ENCODE measurements at places on chromosomes 12 and 14.
A peak's percentile ranks its signal among the peaks of the same experiment; 100 is the strongest.

GRCh38 chr12:106709068-106709511 is 65.4 kb upstream of the RIC8B start:
- peaks cover 4% of the 10 kb centered on the region for H3K27me3 ChIP-seq
- DNase-seq, result no peak
- H3K36me3 ChIP-seq, result no peaks in the 10 kb centered on the region
- H3K27ac ChIP-seq, result no peak overlapping the region
- H3K4me3 ChIP-seq, result no peak overlapping the region
- H3K4me1 ChIP-seq, result no peaks in the 10 kb centered on the region

GRCh38 chr14:24607081-24607480 is 2.4 kb downstream of the GZMH start:
- H3K27ac ChIP-seq, result peak overlapping the region; percentile 78
- DNase-seq, result no peak
- H3K4me1 ChIP-seq, result peaks cover 67% of the 10 kb centered on the region
- peaks cover 4% of the 10 kb centered on the region for H3K36me3 ChIP-seq
- peaks cover 6% of the 10 kb centered on the region for H3K27me3 ChIP-seq

- H3K4me3 ChIP-seq, result no peak overlapping the region
- no peaks in the 10 kb centered on the region for H3K36me3 ChIP-seq
- H3K27ac ChIP-seq, result no peak overlapping the region
- H3K27me3 ChIP-seq, result peaks cover 2% of the 10 kb centered on the region
- H3K4me1 ChIP-seq, result peaks cover 33% of the 10 kb centered on the region
- no peak for DNase-seq
These were observed 123.1 kb downstream of the ZFP36L1 start for GRCh38 chr14:68669603-68670358.

DNA sequence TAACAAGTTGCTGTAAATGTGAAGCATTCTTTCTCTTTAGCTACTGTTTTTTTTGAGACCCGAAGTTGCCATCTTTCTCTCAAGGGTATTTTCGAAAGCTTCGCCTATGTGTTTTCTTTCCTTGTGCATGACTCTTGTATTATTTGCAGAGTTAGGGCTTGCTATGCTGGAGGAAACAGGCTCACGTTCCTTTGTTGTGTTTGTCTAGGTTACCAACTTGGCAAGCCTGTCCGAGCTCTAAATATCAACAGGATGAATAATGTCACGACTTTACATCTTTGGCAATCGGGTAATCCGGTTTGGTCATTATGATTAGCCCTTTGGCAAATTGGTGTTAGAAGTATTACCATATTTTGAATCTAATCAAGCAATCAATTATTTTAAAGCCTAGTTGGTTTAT is 15.9 kb upstream of the ATP6V0A2 start:
- no peak for DNase-seq
- H3K4me1 ChIP-seq, result no peaks in the 10 kb centered on the region
- H3K36me3 ChIP-seq, result peaks cover 16% of the 10 kb centered on the region
- H3K27ac ChIP-seq, result no peak overlapping the region

- peaks cover 22% of the 10 kb centered on the region for H3K27me3 ChIP-seq
- H3K27ac ChIP-seq, result no peak overlapping the region
- H3K4me1 ChIP-seq, result no peaks in the 10 kb centered on the region
- DNase-seq, result peak; percentile 64
- no peak overlapping the region for H3K4me3 ChIP-seq
- no peaks in the 10 kb centered on the region for H3K36me3 ChIP-seq
These were observed 6.5 kb upstream of the PRPH start for GRCh38 chr12:49288412-49288853.

- H3K27me3 ChIP-seq, result no peaks in the 10 kb centered on the region
- no peak for DNase-seq
- H3K4me3 ChIP-seq, result no peak overlapping the region
- H3K36me3 ChIP-seq, result no peaks in the 10 kb centered on the region
- H3K4me1 ChIP-seq, result no peaks in the 10 kb centered on the region
These were observed 1278.1 kb downstream of the AACS start for GRCh38 chr12:126343321-126343720.

GRCh38 chr12:3658327-3659163 is 94.4 kb downstream of the CRACR2A start:
- peaks cover 28% of the 10 kb centered on the region for H3K36me3 ChIP-seq
- H3K4me1 ChIP-seq, result no peaks in the 10 kb centered on the region
- H3K27me3 ChIP-seq, result no peaks in the 10 kb centered on the region
- no peak overlapping the region for H3K27ac ChIP-seq
- H3K4me3 ChIP-seq, result no peak overlapping the region
- DNase-seq, result peak; percentile 14

GRCh38 chr14:105394714-105395537 is 3.4 kb upstream of the TEX22 start:
- H3K27me3 ChIP-seq, result no peaks in the 10 kb centered on the region
- H3K4me3 ChIP-seq, result no peak overlapping the region
- peaks cover 17% of the 10 kb centered on the region for H3K4me1 ChIP-seq

DNA sequence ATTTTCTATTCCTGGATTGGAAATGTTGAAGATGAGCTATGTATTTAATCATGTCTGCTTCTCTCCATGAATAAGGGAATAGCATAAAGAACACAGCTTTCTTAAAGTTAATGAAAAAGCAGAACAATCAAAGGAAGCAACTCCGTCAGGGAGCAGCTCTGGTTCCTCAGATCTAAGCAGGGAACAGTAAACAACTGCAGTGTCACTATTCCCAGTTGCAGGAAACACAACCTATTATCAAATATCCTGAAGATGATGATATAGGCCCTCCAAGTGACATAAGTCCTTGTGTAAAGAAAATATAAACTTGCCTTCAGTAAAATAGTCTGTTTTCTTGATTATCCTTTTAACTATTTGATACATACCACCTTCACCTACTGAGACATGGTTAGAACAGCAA is 228.1 kb downstream of the KCNC2 start:
- no peaks in the 10 kb centered on the region for H3K4me1 ChIP-seq
- no peaks in the 10 kb centered on the region for H3K36me3 ChIP-seq
- no peak overlapping the region for H3K4me3 ChIP-seq
- H3K27me3 ChIP-seq, result no peaks in the 10 kb centered on the region

DNA sequence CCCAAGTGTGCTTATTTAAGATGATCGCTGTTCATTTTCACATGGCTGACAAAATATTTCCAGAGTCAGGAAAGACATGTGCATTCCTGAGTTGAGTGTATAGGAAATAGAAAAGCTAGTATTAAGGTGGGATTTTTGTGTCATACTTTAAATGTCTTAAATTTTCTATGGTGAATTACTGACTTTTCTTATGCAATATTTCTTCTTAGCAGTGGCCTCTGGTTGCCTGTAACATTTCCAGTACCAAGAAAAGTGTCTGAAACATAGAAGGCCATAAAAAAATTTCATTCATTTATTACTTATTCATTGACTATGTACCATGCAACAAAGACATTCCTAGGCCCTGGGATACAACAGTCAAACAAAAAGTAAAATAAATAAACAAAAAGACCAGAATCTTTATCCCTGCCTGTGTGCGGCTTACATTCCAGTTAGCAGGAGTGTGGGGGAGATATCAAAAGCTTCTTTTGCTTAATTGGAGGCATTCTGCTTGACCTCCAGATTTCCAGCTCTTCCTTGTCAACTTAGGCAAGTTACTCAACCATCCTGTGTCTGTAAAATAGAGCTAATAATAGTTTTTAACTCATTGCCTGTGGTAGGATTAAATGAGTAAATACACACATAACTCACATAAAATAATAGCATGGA is 216.3 kb upstream of the FLRT2 start:
- no peaks in the 10 kb centered on the region for H3K36me3 ChIP-seq
- H3K4me3 ChIP-seq, result no peak overlapping the region
- DNase-seq, result no peak
- H3K4me1 ChIP-seq, result no peaks in the 10 kb centered on the region
- no peaks in the 10 kb centered on the region for H3K27me3 ChIP-seq
- H3K27ac ChIP-seq, result no peak overlapping the region

DNA sequence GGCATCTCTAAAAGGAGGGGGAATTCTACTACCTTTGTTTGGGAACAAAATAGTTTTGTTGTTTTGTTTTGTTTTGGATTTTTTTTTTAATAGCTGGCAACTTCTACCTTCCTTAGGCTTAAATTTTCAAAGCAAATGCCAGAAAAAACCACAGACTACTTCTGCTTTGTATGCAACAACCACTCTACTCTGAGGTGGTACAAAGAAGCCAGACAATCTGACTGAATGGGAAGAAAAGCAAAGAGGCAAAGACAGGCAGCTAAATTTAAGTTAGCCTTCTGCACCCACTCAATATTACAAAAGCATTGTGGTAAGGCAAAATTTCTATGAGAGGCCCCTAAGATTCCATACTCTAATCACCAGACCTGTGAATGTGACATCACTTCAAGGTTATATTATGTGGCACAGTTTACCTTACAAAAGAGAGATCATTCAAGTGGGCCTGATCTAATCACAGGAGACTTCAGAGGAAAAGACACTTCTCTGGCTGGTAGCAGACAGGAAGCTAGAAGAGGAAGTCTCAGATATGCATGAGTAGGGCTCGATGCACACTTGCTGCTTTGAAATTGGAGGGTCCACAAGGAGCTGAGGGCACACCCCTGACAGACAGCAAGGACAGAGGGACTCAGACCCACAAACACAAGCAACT is 566.6 kb downstream of the RPS29 start:
- DNase-seq, result no peak
- H3K27ac ChIP-seq, result no peak overlapping the region
- no peaks in the 10 kb centered on the region for H3K36me3 ChIP-seq
- H3K27me3 ChIP-seq, result no peaks in the 10 kb centered on the region
- no peak overlapping the region for H3K4me3 ChIP-seq
- H3K4me1 ChIP-seq, result peaks cover 5% of the 10 kb centered on the region

DNA sequence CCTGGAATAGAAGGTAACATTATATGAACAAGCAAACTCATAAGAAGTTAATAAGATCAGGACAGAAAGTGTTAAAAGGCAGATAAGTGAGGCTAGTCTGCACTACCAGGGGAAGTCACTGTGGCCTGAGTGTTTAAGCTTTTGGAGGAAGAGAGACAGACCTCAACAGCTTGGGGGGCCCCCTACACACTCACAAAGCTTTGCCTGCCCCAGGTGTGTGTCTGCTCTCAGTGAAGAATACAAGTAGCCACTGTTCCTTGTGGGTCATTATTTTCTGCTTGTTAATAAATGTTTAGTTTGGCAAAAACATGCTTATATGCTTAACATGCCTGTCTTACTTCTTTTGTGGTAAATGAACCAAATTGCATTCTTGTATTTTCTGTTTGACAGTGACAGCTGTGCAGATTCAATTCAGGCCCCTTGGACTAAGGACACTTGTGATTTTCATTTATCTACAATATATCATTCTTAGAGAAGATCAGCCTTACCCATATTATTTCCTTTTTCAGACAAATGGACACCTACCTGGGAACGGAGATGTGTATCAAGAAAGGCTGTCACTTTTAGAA is 50.7 kb upstream of the C12orf71 start:
- no peak for DNase-seq
- H3K36me3 ChIP-seq, result peaks cover 3% of the 10 kb centered on the region
- H3K4me1 ChIP-seq, result no peaks in the 10 kb centered on the region
- no peak overlapping the region for H3K4me3 ChIP-seq
- H3K27me3 ChIP-seq, result no peaks in the 10 kb centered on the region

- no peaks in the 10 kb centered on the region for H3K27me3 ChIP-seq
- H3K27ac ChIP-seq, result no peak overlapping the region
- DNase-seq, result no peak
- H3K4me1 ChIP-seq, result no peaks in the 10 kb centered on the region
These were observed 106.5 kb upstream of the PLXNC1 start for GRCh38 chr12:94041850-94042249.

All from activated naive CD8-positive, alpha-beta T cell treated with anti-CD3 and anti-CD28 coated beads, Interleukin-2, amount 50 U/mL, for 24 hours (primary cell).